ENCODE measurements at places on chromosomes 11 and 22.

- no peak for DNase-seq
Observed at GRCh38 chr11:27701355-27702105, 1.3 kb upstream of the BDNF start.

DNA sequence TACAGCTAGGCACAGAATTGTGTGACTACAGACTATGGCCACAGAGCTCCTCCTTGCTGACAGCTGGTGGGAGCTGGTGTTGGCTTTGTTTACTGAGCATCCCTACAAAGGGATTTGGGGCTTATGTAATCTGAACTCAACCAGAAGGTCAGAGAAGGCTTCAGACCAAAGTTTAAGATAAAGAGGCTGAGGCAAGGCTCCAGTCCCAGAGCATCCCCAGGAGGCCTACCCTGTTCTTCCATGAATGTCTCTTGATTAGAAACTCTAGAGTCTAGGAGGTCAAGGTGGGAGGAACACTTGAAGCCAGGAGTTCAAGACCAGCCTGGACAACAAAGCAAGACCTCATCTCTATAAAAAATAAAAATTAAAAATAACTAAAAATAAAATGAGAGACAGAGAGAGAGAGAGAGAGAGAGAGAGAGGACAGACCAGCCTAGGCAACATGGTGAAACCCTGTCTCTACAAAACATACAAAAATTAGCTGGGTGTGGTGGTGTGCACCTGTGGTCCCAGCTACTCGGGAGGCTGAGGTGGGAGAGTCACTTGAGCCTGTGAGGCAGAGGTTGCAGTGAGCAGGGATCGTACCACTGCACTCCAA is 125.5 kb upstream of the SERPIND1 start:
- no peak for DNase-seq

- no peak for DNase-seq
Observed at GRCh38 chr11:28401446-28401845, 293.3 kb downstream of the METTL15 start.

- DNase-seq = no peak
Observed at GRCh38 chr11:100760744-100761143, 73.7 kb downstream of the ARHGAP42 start.

DNA sequence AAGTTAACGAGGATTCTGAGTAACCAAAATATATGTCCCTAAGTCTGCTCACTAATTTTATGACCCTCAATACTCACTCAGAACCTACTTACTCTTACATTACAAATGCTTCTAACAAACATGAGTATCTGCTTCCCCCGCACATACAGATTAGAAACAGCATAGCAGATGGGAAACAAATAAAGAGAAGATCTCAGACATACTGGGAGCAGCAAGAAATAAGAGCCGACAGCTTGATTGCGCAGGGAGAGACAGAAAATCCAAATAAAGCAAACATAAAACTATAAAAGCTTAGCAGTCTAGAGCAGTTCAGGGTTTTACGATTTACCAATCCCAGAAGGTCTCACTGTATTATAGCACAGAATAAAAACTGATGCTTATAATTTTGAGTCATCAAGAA is 89.1 kb upstream of the DBX1 start:
- no peak for DNase-seq

GRCh38 chr11:110026858-110027626 is 66.2 kb upstream of the ZC3H12C start:
- DNase-seq = no peak

DNA sequence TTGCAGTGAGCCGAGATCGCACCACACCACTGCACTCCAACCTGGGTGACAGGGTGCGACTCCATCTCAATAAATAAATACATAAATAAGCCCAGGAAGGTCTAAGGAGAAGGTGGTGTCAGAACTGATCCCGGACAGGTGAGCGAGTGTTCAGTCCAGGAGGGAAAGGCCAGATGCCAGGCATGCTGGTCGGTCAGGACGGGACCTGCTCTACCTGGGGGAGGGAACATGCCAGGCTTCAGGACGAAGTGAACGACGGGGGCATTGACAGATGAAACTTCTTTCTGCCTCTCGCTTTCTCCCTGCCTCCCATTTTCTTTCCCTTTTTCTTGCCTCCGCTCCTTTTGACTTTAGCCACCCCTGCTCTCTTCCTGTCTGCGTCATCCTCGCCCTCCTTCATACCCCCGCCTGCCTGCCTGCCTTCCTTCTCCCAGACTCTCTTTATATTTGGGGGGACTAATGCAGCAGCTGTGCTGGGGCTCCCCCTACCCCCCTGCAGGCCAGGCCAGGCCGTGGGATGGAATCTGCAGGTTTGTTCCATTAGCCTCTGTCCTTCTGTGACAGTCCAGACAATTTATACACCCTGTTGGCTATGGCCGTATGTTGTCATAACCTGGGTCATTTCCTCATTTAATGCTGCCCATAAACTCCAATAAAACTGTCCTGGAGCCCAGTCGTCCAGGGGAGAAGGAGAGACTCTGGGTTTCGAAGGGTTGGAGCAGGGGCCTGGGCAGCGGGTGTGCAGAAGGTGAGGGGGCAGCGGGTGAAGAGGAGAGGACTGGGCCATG is 209.2 kb upstream of the TBCEL start:
- DNase-seq = no peak

GRCh38 chr11:86728562-86728961 is 56.1 kb upstream of the ME3 start:
- no peak for DNase-seq

DNA sequence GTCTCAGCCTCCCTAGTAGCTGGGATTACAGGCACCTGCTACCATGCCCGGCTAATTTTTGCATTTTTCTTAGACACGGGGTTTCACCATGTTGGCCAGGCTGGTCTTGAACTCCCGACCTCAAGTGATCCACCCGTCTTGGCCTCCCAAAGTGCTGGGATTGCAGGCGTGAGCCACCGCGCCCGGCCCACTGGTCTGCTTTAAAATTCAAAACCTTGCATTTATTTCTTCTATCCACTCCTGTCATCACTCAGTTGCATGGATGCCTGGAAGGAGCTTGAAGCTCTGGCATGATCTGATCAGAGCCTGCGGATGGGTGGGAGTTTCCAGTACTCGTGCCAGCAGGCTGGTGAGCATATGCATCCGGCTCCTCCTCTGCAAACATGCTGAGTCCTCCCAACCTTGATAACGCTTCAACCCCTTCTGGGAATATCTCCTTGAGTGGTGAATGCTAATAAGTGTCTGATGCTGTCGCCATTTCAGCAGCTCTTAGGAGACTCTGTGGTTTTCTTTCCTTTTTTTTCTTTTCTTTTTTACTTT is 39.6 kb downstream of the UBASH3B start:
- no peak for DNase-seq

DNA sequence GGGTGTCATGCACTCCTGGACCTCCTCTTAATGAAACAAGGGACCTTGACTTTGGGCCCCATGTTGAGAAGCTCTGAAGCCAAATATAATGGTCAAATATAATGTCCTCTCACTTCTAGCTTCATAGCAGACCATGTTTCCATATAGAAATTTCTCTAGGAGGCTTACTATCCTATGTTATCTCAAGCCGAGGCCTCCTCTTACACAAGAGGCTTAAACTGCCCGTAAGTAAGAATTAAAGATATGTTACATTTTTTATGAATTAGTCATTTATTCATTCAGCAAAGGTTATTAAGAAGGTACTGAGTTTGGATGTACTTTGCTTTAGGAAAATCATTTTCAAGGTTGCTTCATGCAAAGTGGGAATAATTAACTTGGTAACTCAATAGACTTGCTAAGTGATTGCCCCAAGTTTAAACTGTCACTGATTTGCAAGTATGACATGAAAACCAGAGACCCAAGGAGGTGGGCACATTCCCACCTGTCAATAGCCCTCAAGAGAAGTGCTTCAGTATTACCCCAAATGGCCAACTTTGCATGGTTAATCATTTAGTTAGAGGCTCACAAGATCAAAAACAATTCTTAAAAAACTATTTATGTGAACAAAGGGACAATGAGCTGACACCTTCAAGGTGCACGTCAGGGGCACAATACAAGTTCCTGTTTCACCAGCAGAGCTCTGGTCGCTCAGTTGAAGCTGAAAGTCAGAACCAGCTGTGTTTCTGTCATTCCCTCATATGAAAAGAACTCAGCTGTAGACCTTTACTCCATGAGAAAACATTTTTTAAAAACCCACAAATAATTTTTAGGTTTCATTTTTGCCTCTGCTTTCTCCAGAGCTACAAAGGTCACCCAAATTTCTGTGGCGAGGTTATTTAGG is 20.9 kb downstream of the BDNF start:
- no peak for DNase-seq

DNA sequence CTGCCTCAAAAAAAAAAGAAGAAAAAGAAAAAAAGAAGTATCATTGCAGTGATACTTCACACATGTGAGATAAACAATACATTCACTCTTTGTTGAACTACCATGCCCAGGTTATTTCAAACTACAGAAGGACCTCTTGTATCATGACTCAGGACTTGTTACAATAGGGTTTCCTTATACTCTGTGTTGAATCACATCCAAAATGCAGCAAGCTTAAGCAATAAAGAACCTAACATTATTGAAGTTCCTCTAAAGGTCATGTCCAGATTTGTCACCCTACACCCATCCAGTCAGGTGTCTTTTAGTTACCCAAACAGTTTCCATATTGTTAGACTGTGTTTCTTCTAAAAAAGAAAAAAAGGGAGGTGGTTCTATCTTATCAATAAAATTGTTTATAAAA is 26.9 kb upstream of the ALKBH3 start:
- DNase-seq = no peak

- no peak for DNase-seq
Observed at GRCh38 chr11:129846508-129847335, 31.1 kb downstream of the TMEM45B start.

DNA sequence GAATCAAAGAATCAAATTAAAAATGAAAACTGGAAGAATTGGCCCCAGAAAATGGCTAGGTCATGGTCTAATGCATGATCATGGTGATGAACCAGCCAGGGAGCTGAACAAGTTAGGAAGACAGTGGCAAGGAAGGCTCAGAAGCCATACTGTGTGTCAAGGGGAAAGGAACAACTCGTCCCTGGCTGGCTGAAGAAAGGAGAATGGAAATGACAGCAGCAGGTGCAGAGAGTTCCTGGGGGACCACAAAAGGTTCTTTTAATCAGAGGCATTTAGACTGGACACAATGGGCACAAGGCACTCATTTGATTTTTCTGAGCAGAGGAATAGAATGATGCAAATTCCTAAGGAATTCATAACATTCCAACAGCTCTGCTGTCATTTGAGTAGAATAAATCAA is 209.9 kb downstream of the LARGE1 start:
- DNase-seq = no peak

GRCh38 chr11:114141863-114142580 is 82.5 kb downstream of the ZBTB16 start:
- no peak for DNase-seq

DNA sequence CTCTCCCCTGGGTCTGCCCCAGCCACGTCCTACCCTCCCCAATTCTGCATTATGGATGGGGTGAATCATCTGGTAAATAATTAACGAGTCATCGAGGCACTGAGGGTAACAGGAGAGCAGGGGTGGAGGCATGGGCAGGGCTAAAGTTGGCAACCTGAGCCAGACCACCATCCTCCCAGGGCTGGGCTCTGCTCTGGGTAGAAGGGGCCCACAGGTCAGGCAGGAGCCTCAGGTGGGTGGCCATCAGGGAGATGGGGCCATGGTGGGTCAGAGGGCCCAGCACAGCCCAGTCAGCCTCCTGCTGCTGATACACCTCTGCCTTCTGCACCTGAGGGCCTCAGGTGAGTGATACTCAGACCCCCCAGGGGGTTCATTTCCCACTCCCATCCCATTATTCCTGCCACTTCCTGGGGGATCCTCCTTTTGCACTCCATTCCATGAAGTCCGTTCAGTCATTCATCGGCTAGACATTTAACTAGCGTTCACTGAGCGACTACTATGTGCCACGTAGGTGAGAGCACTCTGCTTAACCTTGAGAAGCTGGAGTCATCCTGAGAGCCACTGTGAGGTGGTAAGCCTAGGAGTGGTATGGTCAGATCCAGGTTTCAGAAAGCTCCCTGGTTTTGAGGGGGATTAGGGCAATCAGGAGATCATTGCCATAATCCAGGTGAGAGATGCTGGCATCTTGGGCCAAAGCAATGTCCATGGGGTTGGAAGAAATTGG is at the start of gene VSIG10L2:
TSS of gene VSIG10L2 (plus strand) at position 248 of the 724 bp plus-strand sequence. CDS start at position 260, 12 bp downstream.
- no peak for DNase-seq

DNA sequence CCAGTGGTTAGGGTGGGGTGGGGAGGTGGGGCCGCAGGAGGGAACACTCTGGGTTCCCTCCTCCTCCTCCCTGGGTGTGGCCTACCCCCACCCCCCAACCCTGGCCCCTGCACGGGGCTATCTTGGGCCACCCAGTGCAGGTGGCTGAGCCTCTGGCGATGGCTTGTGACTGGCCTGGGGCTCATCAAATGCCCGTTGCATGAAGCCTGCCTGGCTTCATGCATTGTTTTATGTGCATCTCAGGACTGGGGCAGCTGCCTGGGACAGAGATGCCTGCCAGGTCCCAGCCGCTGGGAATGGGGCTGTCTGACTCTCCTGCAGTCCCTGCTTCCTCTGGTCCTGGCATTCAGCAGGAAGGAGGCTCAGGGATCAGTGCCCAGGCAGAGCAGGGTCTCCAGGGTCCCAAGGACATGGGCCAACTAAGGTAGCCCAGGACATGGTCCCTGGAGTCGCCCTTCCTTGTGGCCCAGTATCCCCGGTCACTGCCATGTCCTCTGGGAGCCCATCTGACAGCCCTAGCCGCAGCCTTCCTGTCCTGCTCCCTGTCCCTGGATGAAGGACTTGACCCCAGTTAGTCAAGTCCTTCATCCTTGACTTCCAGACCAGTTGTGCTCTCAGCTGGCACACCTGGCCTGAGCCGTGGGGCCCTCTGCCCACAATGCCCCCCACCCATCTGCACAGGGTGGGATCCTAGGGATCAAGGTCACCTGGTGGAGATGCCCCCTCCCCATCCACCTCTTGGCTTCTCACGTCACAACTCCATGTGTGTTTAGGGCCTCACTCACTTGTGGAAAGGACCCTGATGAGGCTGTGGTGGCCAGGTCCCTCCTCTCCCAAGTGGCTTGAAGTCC is 112.1 kb upstream of the FGF3 start:
- no peak for DNase-seq

DNA sequence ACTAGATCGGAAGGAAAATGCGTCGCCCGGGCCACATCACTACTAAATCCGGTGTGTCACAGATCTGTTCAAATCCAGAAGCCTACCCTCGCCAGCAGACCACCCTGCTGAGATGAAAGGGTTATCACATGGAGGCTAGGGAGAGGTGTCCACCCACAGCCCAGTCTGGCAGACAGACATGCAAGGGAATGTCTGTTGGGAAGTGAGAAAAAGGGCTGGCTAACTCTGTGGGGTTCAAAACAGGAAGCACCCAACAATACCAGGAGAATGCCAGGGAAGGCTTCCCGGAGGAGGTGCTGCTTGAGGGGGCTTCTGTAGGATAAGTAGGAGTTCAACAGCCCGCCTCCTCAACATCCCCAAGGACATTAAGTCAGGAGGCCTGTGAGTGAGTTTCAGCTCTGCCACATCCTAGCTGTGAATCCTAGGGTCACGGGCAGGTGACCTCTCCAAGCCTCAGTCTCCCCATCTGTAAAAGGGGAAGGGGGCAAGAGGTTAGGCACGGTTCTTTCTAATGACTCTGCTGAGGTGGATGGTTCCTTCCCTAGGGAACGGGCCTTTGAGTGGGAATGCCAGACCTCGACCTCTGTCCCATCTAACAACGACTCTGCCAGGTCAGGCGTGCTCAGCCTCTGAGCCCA is 1.1 kb downstream of the TPST2 start:
- DNase-seq = no peak

Data from activated naive CD4-positive, alpha-beta T cell (primary cell).